ENCODE measurements at places on chromosomes 7 and 10.

DNA sequence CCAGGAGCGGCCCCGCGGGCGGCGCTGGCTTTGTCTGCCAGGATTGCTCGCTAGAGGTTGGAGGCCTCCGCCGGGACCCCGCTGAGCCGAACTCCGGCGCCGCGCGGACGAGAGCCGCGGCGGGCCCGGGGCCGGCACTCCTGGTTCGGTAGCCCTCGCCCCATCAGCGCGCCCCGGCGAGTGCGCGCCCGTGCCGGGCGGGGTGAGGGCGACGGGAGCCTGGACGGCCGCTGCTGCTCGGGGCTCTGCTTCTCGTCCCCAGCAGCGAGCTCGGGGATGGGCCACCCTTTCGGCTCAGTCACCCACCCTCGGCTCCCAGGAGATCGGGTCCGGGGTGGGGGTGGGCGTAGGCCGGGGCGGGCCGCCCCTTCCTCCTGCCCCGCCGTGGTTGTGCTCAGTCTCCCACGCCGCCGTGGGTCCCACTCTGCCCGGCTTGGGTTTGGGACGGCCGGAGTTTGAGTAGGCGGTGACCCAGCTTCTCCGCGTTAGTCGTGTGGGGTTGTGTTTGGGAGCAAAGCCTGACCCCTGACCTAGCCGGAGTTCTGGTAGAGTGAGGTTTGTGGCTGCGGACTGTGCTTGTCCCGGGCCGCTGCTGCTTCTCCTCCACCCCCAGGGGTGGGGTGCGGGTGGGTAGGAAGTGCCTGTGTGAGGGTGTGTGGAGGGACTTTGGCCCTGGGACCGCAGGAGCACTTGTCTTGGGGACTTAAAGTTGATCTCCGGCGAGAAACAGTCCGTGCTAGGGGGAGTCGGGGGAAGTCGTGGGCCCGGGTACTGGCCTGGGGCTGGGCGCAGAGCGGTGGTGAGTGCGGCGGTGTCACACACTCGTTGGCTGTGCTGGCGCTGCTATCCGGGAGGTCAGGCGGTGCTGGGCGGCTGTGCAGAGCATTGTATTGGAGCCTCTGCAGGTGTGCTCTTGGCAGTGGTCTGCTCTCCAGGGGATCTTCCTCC lies 677 bp downstream of the TSPAN14 start:
- H3K27ac ChIP-seq: peak overlapping the region; percentile 100
- no peaks in the 10 kb centered on the region for H3K4me1 ChIP-seq
- no peaks in the 10 kb centered on the region for H3K27me3 ChIP-seq
- no peaks in the 10 kb centered on the region for H3K36me3 ChIP-seq
- peak overlapping the region; percentile 99 for H3K4me3 ChIP-seq

DNA sequence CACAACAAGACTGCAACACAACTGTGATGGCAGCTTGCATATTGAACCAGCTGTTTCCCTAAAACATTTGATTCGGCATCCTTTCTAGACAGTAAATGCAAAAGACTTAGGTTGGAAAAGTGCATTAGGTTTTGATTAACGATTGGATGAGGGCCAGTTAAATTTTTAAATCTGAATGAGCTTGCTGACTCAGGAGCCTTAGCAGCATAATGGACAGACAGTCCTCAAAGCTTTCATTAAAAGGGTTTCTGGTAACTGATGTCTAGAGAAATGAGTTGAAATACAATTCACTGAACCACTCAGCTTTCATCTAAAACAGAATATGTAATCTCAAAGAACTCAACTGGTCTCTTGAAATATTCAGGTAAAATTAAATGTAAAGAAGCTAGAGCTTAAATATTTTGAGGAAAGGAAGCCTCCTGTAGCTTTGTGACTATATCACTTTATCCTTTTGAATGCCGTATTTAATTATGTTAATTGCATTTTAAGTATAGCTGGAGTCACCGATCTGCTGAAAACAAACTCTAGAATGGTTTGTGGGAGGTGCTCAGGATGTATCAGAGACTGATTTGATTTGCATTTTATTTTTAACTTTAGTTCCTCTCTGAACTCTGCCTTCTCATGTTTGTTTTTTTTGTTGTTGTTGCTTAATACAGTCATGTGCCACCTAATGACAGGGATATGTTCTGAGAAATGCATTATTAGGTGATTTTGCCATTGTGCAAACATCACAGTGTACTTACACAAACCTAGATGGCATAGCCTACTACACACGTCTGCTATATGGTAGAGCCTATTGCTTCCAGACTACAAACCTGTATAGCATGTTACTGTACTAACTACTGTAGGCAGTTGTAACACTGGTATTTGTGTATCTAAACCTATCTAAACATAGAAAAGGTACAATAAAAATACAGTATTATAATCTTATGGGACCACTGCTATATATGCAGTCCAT lies 29.2 kb upstream of the ATRNL1 start:
- no peaks in the 10 kb centered on the region for H3K4me1 ChIP-seq
- no peaks in the 10 kb centered on the region for H3K36me3 ChIP-seq
- H3K27ac ChIP-seq: no peak overlapping the region
- H3K27me3 ChIP-seq: no peaks in the 10 kb centered on the region

- no peaks in the 10 kb centered on the region for H3K27me3 ChIP-seq
- H3K4me3 ChIP-seq: no peak overlapping the region
- no peaks in the 10 kb centered on the region for H3K4me1 ChIP-seq
- no peak for DNase-seq
These were observed 212.3 kb upstream of the SLC26A5 start for GRCh38 chr7:103658055-103659005.

GRCh38 chr10:88987243-88987725 lies 3.3 kb upstream of the FAS start:
- peak overlapping the region; percentile 82 for H3K27ac ChIP-seq
- no peaks in the 10 kb centered on the region for H3K27me3 ChIP-seq
- no peak for DNase-seq
- H3K4me1 ChIP-seq: peaks cover 82% of the 10 kb centered on the region
- no peak overlapping the region for H3K4me3 ChIP-seq

DNA sequence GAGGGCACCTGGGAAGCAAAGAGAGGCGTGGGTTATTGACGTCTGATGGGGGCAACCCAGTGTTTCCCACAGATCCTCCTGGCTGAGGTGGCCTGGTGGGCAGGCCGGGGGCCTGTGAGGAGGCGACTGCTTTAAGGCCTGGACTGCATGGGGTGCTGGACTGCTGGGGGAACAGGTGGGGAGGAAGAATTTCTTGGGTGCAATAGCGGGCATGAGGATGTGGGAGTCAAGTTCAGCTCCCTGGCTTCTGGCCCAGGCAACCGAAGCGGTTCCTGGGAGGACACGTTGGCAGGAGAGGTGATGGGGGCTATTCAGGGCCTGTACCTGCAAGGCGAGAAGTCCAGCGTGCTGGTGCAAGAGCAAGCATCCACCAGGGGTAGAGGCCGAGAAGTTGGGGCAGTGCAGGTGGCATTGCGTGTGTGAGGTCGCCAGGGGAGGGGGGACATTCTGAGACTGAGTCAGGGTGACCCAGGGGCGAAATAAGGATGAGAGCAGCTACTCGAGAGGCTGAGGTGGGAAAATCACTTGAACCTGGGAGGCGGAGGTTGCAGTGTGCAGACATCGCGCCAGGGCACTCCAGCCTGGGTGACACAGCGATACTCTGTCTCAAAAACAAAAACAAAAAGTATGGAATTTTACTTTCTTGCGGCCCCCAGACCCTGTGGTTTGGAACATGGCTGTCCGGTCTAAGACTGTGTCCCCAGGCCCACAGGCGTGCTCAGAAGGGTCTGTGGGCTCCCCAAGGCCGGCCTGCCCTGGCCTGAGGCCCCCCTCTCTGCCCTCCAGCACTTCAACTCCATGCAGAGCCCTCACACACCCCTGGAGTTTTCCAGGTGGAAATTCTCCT lies 53.6 kb upstream of the ELN start:
- no peak overlapping the region for H3K4me3 ChIP-seq
- no peaks in the 10 kb centered on the region for H3K27me3 ChIP-seq
- DNase-seq: peak; percentile 9
- H3K27ac ChIP-seq: peak overlapping the region; percentile 33
- peaks cover 74% of the 10 kb centered on the region for H3K4me1 ChIP-seq
- H3K36me3 ChIP-seq: no peaks in the 10 kb centered on the region

DNA sequence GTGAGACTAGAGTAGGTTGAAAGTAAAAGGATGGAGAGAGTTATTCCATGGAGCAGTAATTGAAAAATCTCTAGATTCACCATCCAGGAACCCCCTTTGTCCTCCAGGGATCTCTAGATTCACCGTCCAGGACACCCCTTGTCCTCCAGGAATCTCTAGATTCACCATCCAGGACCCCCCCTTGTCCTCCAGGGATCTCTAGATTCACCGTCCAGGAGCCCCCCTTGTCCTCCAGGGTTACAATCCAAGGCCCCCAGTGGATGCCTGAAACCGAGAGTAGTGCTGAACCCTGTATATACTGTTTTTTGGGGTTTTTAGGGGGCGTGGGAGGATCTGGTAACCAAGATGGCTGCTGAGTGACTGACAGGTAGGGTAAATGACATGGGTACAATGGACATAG lies 38.3 kb upstream of the PPP2R2D start:
- no peaks in the 10 kb centered on the region for H3K4me1 ChIP-seq
- no peaks in the 10 kb centered on the region for H3K27me3 ChIP-seq
- no peak overlapping the region for H3K4me3 ChIP-seq
- peak; percentile 58 for DNase-seq
- no peaks in the 10 kb centered on the region for H3K36me3 ChIP-seq

DNA sequence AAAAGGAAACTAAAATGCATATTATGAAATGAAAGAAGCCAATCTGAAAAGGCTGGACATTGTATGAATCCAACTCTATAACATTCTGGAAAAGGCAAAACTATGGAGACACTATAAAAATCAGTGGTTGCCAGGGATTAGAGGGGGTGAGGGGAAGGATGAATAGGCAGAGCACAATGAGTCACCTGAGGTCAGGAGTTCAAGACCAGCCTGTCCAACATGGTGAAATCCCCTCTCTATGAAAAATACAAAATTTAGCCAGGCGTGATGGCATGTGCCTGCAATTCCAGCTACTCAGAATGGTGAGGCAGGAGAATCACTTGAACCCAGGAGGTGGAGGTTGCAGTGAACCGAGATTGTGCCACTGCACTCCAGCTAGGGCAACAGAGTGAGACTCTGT lies 324.8 kb upstream of the PHYHIPL start:
- H3K4me1 ChIP-seq: peaks cover 12% of the 10 kb centered on the region
- H3K27ac ChIP-seq: no peak overlapping the region
- H3K4me3 ChIP-seq: no peak overlapping the region
- no peaks in the 10 kb centered on the region for H3K27me3 ChIP-seq
- H3K36me3 ChIP-seq: no peaks in the 10 kb centered on the region
- no peak for DNase-seq

GRCh38 chr7:767580-767940 lies 40.5 kb upstream of the PRKAR1B start:
- H3K36me3 ChIP-seq: peaks cover 36% of the 10 kb centered on the region

- no peaks in the 10 kb centered on the region for H3K27me3 ChIP-seq
- no peak for DNase-seq
- no peak overlapping the region for H3K27ac ChIP-seq
- H3K4me3 ChIP-seq: no peak overlapping the region
These were observed 15.2 kb downstream of the PIK3AP1 start for GRCh38 chr10:96705134-96705533.

GRCh38 chr10:131781791-131782190 lies 119.0 kb upstream of the PPP2R2D start:
- no peak for DNase-seq
- H3K4me1 ChIP-seq: no peaks in the 10 kb centered on the region
- no peak overlapping the region for H3K4me3 ChIP-seq
- H3K27ac ChIP-seq: no peak overlapping the region
- H3K36me3 ChIP-seq: no peaks in the 10 kb centered on the region

DNA sequence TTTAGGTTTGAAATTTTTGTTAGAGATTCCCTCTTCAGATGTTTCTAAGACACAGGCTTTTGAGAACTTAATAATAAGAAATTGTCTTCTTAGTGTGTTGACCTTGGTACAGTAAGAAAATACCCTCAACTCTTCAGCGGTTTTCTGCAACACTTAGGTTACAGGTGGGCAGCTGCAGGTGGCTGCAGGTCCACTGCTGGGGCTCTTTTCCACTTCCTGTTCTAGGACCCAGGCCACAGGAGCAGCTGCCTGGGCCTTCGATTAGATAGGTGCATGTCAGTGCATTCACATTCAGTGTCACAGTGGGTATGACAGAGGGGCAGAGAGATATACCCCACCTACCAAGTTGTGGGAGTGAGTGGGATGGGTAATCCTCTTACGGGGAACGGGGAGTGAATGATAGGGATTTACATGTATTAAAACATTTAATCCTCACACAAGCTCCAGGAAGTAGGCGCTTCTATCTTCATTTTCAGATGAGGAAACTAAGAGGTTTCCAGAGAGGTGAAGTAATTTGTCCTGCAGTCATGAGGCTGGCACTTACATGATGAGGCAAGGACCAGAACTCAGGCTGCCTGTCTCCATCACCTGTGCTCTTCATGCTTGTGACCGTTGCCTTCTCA lies 20.2 kb upstream of the SUV39H2 start:
- no peaks in the 10 kb centered on the region for H3K27me3 ChIP-seq
- no peak overlapping the region for H3K27ac ChIP-seq
- H3K4me3 ChIP-seq: no peak overlapping the region

- DNase-seq: no peak
- H3K27me3 ChIP-seq: no peaks in the 10 kb centered on the region
- no peak overlapping the region for H3K27ac ChIP-seq
- H3K4me1 ChIP-seq: peaks cover 15% of the 10 kb centered on the region
- H3K36me3 ChIP-seq: peaks cover 31% of the 10 kb centered on the region
These were observed 27.3 kb downstream of the ZNF783 start for GRCh38 chr7:149289262-149289661.

DNA sequence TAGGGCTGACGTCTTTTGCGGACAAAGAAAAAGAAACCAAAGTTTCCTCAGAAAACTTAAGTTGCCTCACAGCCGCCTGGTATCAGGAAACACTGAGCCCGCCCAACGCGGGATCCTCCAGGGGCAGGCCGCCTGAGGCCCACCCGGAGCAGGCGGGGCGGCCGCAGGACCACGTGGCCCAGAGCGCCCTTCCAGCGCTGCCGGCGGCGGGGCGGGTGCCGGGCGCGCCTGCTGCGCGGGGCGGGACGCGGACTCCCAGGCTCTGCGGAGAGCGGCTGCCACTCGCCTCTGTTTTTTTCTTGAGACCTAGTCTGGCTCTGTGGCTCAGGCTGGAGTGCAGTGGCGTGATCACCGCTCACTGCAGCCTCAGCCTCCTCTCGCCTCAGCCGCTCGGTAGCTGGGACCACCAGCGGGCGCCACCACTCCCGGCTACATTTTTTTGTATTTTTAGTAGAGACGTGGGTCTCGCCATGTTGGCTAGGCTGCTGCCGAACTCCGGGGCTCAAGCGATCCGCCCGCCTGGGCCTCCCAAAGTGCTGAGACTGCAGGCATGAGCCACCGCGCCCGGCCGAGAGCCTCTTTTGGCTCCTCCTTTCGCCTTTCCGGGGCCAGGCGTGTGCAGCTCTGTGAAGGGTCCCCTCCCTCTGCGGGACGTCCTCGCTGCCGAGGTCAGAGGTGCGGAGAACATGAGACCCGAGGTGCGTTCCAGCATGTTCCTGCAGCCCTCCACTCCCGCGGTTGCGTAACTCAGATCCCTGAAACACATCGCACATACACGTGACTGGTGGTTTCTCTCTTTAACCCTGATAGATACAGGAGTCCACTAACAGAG lies 11.6 kb upstream of the HNRNPF start:
- H3K36me3 ChIP-seq: no peaks in the 10 kb centered on the region
- DNase-seq: peak; percentile 94
- peak overlapping the region; percentile 86 for H3K4me3 ChIP-seq
- H3K4me1 ChIP-seq: peaks cover 15% of the 10 kb centered on the region
- no peaks in the 10 kb centered on the region for H3K27me3 ChIP-seq
